Stomach (tissue), 19 donors: ENCODE measurements at places on chromosomes 2 and 18. TPM values are rescaled to one million over a fixed set of nuclear protein-coding genes. Genes with fewer than 3 reads are reported as not detected.

Gene ADRA2B
- total RNA-seq: 2.0 TPM

Gene DNAJC5G
- total RNA-seq: not detected

Gene AOX1
- 303 TPM for total RNA-seq

Gene AQP12A
- not detected for total RNA-seq

Gene SCG2
- total RNA-seq: 7.1 TPM

Gene GDF7
- total RNA-seq: 0.37 TPM

Gene HNMT
- 55.1 TPM for total RNA-seq

Gene MOCOS
- 1.0 TPM for total RNA-seq

Gene CRYGD
- not detected for total RNA-seq

Gene COL6A3
- 105 TPM for total RNA-seq

Gene FLACC1
- 1.8 TPM for total RNA-seq
